Activated naive CD4-positive, alpha-beta T cell treated with anti-CD3 and anti-CD28 coated beads, Interleukin-2, amount 10 ng/mL, durations not matched to agents 7 days and 5 days (primary cell): ENCODE measurements at places on chromosomes 12 and 14.

DNA sequence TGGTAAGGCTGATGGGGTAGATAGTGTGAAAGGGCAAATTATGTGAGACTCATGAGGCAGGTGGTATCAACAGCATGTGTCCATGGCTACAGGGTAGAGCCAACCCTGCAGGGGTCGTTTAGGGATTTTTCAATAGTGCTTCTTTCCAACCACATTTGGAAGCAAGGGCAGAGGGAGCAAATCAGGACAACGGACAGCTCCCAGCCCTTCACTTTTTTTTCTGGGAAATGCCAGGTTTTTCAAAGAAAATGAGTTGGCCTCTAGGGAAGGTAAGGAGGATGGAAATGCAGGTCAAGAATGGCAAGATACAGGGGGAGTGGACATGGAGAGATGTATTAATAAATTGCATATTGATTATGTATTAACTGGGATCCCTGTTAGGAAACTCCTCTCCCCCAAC lies 4.9 kb upstream of the CMA1 start:
- DNase-seq = peak; percentile 23

GRCh38 chr14:96797582-96798349 lies 584 bp downstream of the VRK1 start:
- peak; percentile 69 for DNase-seq

DNA sequence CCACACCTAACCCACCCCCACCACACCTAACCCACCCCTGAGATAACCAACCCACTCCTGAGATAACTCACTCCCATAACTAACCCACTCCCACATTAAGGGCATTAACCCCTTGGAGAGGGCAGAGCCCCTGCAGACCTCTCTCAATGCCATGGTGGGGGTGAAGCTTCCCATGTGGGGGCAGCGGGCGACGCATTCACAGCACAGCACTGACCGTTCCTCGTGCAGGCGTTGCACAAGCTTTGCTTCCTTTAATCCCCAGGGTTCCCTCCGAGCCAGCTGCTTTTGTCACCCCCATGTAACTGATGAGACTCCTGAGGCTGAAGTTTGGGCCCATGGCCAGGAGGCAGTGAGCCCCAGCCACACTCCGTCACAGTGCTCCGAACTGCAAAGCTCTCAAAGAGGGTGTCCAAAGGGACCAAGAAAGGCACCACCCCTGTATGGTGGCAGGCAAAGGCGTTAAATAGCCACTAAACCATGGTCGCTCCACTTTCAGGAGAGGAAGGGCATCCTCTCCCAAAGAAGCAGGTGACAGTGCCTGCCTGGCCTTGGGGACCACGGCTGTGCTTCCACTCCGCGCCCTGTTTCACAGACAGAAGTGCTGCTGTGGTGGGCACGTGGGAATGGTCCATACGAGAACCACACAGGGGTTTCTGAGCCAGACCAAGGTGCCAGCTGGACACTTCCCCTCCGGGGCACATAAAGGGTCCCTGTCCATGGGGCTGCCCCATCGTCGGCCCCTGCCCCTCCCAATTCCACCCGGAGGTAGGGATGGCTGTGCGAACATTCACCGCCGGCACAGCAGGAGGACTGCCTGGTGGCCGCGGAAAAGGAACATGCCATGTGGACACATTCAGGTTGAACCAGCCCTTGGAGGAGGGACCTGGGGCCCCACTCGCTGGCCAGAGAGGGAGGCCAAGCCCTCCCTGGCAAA lies 28.3 kb downstream of the GALNT9 start:
- no peak for DNase-seq

- DNase-seq = no peak
These were observed 151.7 kb upstream of the GZMB start for GRCh38 chr14:24785698-24786097.

- DNase-seq = no peak
These were observed 154.9 kb downstream of the DYRK2 start for GRCh38 chr12:67803278-67803993.

DNA sequence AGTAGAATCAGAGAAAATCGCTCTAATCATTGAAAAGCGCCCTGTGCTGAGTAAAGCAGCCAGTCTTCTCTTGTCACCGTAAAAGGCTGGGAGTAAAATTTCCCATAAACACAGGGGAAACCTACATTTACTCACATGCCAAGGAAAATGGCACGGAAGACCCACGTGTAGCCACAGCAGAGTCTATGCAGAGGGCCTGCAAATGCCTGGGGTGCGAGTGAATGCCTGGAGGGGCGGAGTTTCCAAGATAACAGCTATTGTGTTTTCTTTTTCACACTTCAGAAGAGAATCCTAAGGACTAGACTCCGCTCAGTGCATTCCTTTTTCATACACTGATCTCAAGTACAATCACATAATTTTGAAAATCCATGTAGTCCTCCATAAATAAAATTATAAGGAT lies 159.9 kb upstream of the FOXN3 start:
- DNase-seq = no peak

DNA sequence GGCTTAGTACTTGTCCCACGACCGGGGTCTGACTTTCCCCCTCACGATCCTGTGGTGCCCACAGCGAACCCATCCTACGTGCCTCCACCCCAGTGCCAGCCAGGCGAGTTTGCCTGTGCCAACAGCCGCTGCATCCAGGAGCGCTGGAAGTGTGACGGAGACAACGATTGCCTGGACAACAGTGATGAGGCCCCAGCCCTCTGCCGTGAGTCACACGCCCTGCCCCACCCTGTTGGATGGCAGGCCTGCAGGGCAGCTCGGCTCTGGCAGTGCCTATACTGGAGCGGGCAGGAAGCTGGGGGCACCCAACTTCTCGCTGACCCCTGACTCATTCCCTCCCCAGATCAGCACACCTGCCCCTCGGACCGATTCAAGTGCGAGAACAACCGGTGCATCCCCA lies 18.3 kb upstream of the LRP1-AS start:
- DNase-seq = no peak

DNA sequence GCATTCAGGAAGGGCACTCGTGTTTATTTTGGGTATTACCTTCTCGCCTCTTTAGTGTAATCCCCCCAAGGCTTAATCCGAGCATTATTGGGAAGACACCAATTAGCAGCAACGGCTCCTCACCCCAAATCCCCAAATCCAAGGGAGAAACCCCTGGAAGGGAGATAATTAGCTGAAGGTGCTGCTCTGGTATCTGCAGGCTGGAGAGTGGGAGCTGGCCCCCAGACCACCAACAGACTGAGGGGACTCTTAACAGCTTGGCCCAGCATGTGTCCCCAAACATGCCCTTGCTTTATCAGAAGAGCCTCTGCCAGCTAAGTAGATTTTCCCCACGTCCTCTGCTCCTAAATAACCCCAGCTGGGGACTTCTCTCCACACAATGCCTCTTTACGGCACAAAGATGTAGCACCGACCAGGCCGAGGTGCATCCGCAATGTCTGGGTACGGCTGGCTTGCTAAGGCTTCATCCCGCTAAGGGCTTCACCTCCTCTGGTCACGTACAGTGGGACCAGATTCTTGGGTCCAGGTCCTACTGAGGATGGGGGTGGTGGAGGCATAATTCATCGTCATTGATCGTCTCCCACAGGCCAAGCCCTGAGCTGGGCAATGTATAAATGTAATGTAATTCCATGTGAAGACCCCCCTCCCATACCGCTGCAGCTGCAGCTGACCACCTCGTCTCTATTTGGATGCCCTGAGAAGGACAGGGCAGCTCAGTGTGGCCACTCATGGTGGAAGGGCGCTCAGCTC lies 123.7 kb upstream of the GSC start:
- DNase-seq = no peak

- no peak for DNase-seq
These were observed 20.0 kb upstream of the GCH1 start for GRCh38 chr14:54922598-54922997.

DNA sequence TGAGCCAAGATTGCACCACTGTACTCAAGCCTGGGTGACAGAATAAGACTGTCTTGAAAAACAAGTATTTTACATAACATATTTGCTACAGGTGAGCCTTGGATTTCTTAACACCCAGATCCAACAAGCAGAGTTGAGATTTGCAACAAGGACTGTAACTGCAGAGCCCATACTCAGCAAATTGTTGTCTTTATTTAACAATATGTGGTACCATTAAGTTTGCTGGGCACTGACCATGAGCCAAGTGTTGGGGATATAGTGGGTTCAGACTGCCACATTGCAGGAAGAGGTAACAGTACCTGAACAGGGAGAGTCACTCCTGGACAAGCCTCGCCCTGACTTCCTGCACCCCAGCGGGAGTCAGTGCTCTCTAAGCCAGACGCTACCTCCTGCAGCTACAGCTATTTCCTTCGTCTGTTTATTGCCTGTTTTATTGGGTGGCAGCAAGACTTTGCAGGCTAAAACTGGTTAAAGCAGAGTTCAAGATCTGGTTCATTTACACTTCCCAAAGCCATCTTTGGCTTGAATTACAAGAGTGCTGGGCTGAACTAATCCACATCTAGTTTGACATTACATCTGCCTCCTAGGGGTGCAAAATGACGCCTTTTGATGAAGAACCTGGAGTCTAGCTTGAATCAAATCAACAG lies 12.5 kb downstream of the AHSA1 start:
- DNase-seq = no peak

DNA sequence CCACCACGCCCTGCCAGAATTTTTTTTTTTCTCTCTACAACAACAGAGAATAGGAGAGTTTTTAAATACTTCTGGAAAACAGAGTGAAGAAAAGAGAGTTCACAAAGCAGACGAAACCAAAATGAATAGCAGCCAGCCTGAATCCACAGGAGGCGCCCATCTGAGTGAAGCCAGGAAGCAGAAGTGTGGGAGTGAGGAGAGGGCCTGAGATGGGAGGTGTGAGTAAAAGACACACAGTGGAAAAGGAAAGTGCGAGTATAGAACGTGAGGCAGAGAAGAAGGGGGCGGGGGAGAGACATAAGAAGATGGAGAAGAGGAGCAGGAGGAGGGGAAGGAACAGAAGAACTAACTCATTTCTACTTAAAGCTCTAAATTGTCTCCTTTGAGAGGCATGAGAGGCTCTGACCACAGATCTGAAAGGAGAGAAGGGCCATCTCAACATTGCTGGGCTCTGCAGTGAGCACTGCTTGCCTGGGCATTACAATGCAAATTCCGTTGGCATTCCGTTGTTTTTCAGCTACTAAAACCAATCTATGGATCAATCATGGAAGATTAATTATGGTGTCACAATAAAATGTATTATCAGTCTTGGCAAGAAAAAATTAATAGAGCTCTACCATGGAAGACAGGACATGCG lies 140.1 kb upstream of the CPSF6 start:
- no peak for DNase-seq

DNA sequence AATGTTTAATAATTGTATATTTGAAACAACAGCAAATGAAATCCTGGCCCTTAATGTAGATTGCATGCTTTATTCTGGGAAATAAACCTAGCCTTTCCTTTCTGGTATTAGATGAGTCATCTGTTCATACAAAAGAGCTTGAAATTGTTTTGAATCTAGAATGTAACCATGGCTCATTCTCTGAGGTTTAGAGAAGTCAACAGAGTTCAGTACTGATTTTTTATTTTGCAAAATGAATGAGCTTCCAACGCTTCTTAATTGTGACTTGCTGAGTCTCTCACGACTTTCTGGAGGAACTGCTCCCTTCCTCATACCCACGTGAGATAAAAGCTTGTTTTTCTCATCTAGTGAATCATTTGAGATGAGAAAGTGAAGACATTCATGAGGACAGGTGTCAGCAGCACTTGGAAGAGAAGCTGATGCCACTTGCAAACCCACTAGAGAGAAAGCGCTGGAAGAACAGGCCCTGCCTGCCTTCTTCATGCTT lies 509.6 kb downstream of the VRK1 start:
- DNase-seq = no peak

DNA sequence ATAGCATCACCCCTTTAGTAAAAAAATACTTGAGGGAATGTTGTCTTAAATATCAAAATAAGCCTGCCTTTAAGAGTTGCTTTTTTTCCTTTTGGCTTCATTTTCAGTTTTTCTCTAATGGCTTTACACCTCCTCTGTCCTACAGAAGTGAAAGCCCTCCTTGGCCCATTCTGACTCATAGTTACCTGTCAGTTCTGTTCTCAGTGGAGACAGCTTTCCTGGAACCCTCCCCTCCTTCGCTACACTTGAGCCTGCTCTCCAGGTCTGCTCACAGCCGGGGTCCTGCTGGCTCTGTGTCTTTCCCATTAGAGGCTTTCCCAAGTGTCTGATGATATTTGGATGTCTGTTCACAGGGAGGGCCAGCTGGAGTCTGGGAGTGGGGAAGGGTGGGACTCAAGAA lies 84.0 kb downstream of the PELI2 start:
- no peak for DNase-seq

- DNase-seq = no peak
These were observed 201.9 kb downstream of the AACS start for GRCh38 chr12:125267114-125267513.

- DNase-seq = no peak
These were observed 59.4 kb upstream of the FICD start for GRCh38 chr12:108455706-108456105.

DNA sequence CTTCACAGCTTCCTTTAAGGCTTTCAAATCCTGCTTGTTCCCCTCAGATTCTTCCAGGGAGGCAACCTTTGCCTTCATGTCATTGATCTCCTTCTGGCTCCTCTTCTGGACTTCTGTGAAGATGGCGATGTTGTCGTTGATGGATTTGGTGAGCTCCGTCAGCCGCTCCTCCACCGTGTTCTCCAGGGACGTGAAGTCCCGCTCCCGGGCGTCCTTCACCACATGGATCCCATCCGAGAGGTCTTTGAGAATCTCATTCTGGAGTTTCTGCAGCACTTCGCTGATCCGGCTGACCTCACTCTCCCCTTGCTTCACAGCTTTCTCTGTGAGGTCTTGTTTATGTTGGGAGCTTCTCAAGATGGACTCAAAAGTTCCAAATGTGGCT lies 7.9 kb downstream of the CKAP4 start:
- DNase-seq = no peak

- DNase-seq = no peak
These were observed 1.9 kb upstream of the VRK1 start for GRCh38 chr14:96795109-96795828.

DNA sequence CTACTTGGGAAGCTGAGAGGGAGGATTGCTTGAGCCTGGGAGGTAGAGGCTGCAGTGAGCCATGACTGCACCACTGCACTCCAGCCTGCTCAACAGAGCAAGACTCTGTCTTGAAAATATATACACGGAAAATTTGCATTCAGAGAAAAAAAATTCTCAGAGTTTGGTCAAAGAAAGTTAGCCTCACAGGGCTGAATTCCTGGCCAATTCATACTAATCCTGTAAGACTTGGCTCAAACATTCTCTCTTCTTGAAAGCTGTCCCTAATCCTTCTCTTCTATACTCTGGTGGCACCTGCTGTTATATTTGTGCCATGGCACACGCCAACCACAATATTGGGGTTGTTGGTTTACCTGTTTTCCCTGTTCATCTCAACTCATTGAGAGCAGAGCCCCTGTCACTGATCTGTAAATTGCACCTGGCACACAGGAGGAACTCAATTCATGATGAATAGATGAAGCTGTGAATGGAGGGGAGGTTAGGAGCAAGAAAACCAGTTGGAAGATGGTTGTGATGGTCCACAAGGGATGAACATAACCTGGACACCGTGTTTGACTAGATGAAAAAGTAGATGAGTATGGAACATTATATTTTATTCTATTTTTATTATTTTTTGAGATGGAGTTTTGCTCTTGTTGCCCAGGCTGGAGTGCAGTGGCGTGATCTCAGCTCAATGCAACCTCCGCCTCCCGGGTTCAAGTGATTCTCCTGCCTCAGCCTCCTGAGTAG lies 36.8 kb upstream of the SPTSSA start:
- DNase-seq = peak; percentile 35
